Fibroblast of lung (primary cell): ENCODE measurements at places on chromosomes 6 and 20.

DNA sequence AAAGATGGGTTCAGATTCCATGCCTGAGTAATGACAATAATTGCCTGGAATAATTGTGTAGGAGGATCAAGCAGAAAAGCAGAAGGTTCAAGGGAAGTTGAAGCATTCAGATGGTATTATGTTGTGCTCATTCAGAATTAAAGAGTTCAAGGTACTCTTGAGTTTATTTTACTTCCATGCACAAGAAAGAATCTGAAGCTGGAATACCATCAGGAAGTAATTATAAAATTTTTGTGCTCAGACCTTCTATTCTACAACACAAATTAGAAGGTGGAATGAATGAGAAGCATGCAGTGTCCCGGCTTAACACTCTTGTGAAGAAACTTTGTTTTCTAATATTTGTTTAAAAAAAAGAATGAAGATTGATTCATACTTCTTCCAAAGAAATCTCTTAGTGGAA lies 139.4 kb upstream of the ENPP5 start:
- DNase-seq = peak; percentile 10

DNA sequence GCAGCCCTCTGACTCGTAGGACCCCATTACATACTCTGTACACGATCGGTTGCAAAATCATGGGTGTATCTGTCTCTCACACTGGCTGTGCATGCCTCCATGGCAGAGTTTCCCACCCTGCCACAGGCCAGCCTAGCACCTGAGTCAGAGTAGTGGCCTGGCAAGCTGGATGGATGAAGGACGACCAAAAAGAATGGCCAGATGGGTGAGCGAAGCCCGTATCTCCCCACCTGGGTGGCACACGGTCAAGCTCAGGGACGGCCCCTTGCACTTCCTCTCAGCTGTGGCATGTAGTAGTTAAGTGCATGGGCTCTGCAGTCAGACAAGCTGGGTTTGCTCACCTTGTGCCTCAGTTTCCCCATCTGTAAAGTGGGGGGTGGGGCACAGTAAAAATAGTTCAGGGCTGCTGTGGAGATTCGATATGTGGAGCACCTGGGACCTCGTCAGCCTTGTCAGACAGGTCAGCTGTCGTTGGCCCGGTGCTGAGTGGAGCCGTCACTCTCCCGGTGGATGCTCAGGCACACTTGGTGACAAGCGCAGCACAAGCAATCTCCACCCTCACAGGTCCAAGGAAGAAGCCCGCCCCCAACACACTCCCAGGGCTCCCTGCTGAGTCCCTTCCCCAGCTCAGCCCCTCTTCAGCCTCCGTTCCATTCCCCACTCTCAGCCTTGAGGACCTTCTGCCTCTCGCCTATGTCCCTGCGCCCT lies 12.6 kb downstream of the CPNE5 start:
- no peak for DNase-seq

GRCh38 chr6:141580131-141580530 lies 552.6 kb upstream of the GJE1 start:
- DNase-seq = peak; percentile 42

DNA sequence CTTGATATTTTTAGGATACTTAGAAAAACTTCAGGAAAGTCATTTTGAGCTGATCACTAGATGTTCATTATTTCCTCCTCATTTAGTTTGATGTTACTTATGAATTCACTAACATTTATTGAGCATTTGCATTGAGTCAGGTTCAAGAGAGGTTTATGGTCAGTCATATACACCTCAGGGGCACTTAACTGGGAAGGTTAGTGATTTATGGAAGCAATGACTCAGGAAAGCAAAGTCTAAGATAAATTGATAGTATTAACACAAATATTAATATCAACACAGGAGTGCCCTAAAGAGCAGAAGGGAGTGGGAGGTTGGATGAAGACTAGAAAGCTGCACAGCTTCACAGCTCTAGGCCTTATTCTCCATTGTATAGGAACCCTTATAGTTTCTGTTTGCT lies 177.0 kb upstream of the TNFAIP3 start:
- no peak for DNase-seq

DNA sequence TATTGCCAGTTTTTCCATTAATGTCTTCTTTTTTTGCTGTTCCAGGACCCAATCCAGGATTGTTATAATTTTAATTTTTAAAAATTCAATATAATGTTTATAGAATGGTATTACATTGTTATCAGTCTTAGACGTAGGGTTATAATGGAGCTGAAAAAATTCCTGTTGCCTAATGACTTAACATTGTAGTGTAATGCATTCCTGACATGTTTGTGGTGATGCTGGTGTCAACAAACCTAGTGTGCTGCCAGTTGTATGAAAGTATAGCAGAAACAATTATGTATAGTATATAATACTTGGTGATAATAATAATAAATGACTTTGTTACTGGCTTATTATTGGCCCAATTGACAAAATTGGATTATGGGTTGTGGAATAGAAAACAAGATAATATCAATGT lies 30.4 kb downstream of the KIZ start:
- DNase-seq = peak; percentile 58

DNA sequence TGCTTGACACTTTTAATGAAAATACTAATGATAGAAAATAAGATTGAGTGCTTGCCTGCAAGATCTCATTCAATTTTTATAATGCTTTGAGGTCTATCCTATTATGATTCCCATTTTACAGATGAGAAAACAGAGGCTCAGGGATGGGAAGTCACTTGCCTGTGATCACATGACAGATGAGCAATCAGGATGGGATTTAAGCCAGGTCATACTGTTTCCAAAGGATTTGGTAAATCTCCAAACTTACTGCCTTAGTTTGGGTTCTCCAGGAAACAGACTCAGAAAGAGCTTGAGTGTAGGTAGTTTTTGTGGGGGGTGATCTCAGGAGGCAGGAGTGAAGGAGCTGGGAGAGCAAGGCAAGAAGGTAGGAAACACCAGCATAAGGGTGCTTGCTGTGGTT lies 456.3 kb downstream of the MAFB start:
- DNase-seq = no peak

DNA sequence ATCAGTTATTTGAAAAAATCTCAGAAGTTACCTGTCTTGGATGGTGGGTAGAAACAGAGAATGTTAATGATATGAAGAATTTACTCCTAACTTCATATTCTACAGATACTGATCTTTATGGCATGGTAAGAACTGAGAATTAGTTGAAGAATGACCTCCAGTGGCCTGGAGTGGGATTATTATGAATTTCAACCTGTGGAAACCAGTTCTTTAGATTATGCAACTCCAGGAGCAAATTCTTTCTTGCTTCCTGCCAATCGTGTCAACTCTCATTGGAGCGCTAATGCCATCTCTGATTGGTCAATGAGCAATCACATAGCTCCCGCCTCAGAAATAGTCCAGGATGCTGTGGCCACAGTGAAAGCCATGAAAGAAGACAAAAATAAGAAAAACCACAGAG lies 40.6 kb downstream of the LYRM2 start:
- peak; percentile 31 for DNase-seq
